ENCODE measurements at places on chromosomes 7 and 10. TPM values are rescaled to one million over a fixed set of nuclear protein-coding genes. Genes with fewer than 3 reads are reported as not detected.

Gene CDH23
- polyA plus RNA-seq = 0.75 TPM

Gene GDF10
- polyA plus RNA-seq = 1.8 TPM

Gene GRID2IP
- polyA plus RNA-seq = 1.1 TPM

Gene CTNNA3
- 2.6 TPM for polyA plus RNA-seq

Gene EPHA1
- 16.3 TPM for polyA plus RNA-seq

Gene XRCC2
- polyA plus RNA-seq = 5.5 TPM

Gene FAM24B
- 6.9 TPM for polyA plus RNA-seq

Data from left renal cortex interstitium (tissue), 4 donors.